ENCODE measurements at places on chromosomes 2 and 18.

DNA sequence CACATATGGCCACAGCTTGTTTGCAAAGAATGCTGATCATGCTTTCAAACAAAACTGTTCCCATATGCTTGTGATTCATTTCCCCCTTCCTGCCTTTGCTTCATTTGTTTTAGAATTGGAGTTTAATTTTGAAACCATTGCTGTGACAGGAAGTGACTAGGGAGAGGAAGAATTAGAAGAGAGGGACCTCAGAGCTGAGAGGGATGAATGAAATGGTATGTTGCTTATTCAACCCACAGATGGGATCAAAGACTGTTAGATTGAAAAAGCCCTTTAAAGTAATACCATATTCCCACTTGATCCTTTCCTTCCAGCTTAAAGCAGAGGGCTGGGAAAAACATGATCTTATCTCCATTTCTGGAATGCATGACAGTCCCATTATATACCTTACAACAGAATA lies 106.2 kb upstream of the RNF152 start:
- DNase-seq: no peak

- no peak for DNase-seq
These were observed 62.1 kb upstream of the ACKR3 start for GRCh38 chr2:236507393-236508085.

- no peak for DNase-seq
These were observed 162.0 kb upstream of the HAAO start for GRCh38 chr2:42954227-42954962.

DNA sequence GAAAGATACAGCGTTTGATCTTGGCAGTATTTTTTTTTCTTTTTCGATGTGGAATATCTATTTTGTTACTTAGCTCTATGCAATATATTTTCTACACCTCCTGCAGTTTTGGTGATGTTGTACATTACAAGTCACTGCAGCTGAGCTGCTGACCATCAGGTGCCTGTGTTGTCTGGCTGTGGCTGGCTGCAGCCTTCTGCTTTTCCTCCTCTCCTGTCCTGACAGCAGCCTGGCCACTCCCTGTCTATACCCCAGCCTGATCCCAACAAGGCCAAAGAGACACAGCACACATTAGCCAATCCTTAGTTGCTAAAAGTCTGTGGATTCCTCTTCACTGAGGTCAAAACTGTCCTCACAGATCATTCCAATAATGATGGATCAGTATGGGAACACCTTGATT lies 222.3 kb downstream of the MYT1L start:
- no peak for DNase-seq

DNA sequence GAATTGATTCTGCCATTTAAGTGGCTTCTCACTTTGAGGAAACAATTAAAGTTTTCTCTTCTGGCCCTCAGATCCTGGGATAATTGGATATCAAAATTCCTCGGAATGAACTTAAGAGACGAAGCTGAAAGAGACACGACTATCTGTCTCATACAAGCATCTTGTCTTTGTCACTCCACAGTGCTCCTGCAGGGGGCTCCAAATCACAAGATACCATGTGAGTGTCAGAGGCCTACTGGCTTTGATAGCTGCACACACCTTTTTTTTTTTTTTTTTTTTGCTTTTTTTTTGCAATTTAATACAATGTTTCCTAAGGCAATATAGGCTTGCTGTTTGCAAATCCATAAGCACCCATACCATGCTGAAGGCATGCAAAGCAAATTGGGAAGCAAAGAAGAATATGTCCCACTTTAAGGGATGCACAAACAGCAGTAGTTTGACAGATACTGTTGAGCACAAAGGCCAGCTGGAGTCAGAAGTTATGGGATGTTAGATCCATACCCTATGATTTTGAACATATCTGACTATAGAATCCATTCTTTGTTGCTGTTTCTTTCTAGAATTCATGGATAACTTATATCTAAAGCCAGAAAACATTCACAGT lies 109.0 kb upstream of the CBLN2 start:
- DNase-seq: no peak

DNA sequence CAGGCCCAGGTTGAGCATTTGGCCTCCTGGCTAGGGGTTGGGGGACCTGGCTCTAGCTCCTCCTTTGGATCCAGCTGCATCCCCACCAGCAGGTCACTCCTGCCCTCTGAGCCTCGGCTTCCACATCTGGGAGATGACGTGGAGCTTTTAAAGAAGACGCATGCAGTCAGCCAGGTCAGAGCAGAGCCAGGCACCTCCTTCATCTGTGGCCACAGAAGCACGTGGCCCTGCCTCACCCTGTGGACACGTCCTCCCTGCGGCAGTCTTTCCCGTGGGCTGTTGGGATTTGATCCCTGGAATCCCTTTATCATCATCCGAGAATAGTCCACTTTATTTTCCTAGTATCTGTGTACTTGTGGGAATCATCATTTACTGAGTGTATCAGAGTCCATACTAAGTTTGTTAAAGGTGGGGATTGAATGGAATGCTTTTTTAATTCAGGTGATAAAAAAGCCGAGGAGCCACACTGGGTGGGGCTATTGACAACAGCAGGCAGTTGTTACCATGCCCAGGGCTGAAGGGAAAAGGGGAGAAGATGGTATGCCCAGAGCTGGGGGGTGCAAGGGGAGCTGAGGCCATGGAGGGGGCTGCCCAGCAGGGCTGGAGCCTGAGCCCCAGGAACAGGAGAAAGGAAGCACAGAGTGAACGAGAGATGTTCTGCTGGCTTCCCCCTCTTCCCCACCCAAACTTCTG lies 170.1 kb downstream of the LAMA1 start:
- no peak for DNase-seq

DNA sequence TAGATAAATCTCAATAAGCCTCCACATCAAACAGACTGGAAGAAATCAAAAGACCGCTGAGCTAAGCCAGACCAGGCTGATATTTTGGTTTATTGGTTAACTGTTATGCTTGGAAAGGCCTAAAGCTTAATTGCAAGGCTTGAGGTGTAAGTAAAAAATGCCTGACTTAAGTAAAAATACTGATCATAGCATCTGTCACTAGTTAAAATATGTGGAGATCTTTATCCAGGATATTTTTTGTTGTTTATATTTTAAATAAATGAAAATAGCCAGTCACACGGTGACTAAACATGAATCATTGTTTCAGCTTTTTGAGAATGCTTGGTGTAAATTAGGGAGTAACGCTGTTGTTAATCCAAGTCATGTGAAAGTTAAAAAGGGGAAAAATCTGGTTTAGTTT lies 127.9 kb downstream of the THADA start:
- no peak for DNase-seq

DNA sequence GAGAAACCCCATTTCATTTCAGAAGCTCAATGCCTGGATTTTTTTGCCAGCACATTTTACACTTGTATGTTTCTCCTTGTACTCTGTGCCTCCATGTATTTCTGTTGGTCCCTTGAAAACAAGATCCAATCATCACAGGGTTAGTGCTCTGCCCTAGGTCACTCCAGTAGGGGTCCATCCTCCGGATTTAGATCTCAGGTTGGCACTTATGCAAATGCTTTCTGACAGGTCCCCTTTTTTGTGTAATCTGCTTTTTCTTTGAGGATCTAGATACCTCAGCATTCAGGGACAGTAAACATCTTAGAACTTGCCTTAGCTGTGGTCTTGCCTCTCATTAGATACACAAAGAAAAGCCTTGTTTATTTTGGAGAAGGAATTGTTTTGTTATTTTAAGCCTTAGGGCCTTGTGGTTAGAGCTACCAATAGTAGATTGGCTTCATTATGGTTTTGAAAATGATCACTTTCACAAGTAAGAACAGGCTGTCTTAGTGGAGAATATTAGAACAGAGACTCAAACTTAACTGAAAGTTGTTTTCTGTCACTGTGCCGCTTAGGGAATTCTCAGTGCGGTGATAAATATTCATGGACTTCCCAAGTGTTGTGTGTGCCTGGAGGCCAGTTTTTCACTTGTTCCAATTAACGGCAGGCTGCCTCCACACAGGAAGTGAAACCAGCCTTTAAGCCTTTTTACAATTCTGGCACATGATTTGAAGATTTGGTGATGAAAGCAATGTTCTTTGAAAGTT lies 7.8 kb downstream of the MERTK start:
- no peak for DNase-seq

- DNase-seq: peak; percentile 31
These were observed 1211.9 kb downstream of the DPP10 start for GRCh38 chr2:115654362-115654761.

GRCh38 chr18:59238385-59238784 lies 18.4 kb downstream of the GRP start:
- DNase-seq: peak; percentile 88

DNA sequence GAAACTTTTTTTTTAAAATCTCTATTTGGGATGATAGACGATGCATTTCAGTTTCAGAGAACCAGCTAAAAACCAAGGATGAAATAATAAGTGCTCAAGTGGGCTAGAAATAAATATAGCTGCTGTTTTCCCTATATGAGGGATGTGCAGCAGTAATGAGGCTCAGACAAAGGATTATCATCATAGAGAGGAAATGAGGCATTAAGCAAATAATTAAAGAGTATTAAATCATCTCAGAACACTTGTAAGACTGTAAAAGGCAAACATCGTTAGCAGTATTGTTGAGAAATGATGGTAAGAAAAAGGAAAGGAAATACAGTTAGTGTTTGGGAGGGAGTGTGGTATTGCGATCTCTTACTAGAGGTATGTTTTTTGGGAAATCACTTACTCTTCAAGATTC lies 233.5 kb downstream of the TGIF1 start:
- DNase-seq: peak; percentile 2

DNA sequence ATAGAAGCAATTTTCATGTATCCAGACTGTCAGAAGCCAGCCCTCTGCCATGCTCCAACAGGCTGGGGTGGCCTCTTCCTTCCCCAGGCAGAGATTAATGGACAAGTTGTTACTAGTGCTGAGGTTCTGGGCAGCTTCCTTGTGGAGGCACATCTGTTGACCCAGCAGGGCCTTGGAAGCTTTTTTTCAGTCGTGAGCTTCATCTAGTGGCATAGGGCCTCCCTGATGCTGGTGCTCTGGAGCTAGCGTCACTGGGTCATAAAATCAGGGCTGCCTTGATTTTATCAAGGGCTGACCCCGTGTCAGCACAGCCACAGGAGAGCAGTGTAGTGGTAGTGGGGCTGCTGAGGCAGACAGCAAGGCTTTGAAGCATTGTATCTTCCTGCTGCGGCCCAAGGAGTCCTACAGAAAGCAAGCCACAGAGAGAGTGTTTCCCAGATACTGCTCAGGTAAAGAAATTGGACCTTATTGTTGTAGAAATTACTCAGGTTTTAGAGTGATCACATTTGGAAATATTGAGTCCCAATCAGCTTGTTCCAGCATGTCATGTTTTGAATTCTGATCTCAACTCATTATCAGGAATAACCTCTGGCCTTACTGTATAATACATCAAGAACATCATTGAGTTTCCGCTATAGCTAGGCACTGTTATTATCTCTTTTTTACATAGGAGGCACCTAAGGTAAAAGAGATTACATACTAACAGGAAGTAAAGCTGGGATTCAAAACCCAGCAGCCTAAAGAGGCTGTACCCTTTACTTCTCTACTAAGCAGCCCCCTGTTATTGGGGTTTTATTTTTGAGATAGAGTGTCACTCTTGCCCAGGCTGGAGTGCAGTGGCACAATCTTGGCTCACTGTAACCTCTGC lies 92.3 kb upstream of the ALPP start:
- DNase-seq: no peak

- DNase-seq: no peak
These were observed 1.4 kb upstream of the ZNF804A start for GRCh38 chr2:184596819-184597411.

- peak; percentile 31 for DNase-seq
These were observed 10.3 kb upstream of the FTCDNL1 start for GRCh38 chr2:199861132-199861774.

GRCh38 chr2:128310094-128310716 lies 8.5 kb downstream of the HS6ST1 start:
- no peak for DNase-seq

DNA sequence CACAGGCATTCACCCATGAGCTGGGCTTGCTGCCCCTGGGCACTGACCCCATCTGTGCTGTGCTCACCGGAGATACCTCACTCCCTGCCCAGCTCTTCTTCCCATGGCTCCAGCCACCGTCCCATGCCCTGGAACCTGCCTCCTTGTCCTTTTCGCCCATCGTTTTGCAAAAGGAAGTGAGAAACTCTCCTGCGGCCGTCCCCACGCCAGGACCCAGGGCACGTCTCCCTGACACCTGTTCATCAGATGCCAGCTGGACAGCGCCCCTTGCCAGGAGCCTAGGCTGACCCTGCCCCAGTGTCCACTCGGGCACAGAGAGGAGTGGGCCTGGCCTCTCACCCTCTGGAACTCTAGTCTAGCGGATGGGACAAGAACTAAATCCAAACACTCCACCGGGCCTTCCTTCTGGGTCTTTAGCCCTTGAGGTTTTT lies 238.6 kb downstream of the SEPTIN10 start:
- no peak for DNase-seq

DNA sequence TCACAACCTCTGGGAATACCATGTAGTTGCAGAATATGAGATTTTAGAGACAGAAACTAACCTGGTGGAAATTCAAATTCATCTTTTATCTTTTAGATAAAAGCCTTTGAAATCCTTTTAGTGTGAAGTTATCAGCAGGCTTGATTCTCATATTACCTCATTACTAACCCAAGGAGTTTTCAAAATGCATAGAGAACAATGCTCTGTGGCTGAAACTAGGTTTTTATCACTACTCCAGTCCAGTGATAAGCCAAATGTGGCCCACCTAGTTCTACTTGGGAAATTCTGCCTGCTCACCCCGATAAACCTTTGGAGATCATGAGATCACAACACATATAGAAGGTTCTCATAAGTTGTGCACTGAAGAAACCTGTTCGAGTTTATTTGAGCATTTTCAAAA lies 121.7 kb downstream of the MMADHC start:
- no peak for DNase-seq

GRCh38 chr18:28149810-28150420 lies 27.0 kb downstream of the CDH2 start:
- DNase-seq: no peak

- DNase-seq: no peak
These were observed 141.3 kb downstream of the SEPTIN10 start for GRCh38 chr2:109472331-109472959.

DNA sequence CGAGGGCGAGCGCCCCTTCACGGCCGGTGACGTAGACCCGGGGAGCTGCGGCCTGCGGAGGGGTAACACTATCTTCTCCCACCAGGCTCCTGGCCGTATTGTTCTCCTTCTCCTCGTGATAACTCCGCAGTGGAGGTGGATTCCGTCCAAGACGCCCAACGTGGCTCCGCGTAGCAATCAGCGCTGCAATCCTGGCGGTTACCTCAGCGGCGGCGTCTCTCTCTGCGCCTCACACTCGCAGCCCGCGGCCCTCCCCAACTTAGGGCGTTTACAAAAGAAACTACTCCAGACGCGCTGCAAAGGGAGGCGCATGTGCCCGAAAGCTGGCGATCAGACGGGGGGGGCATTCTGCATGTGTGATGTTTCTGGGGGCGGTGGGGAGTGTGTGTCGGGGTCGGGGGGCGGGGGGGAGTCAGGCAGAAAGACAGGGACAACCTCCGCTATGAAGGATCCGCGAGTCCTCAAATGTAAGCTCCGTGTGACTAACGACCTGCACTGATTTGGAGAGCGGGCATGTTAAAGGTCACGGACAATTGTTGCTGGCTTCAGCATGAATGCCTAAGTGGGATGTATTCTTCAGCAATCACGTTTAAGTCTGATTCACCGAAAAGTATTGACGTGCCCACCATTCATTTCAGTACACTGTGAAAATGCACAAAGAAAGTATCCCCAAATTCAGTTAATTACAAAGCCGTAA lies 1.3 kb upstream of the ZNF516 start:
- DNase-seq: no peak

- no peak for DNase-seq
These were observed 1.0 kb upstream of the MOGAT1 start for GRCh38 chr2:222670191-222671038.

GRCh38 chr2:59276033-59276432 lies 1034.9 kb upstream of the FANCL start:
- no peak for DNase-seq

Measured in NCI-H1105 treated with DMSO at 0.1 percent for 48 hours (cell line).